ENCODE measurements at places on chromosomes 12 and 14.
A peak's percentile ranks its signal among the peaks of the same experiment; 100 is the strongest.

- no peak for DNase-seq
Observed at GRCh38 chr14:69701291-69701690, 65.7 kb upstream of the SRSF5 start.

DNA sequence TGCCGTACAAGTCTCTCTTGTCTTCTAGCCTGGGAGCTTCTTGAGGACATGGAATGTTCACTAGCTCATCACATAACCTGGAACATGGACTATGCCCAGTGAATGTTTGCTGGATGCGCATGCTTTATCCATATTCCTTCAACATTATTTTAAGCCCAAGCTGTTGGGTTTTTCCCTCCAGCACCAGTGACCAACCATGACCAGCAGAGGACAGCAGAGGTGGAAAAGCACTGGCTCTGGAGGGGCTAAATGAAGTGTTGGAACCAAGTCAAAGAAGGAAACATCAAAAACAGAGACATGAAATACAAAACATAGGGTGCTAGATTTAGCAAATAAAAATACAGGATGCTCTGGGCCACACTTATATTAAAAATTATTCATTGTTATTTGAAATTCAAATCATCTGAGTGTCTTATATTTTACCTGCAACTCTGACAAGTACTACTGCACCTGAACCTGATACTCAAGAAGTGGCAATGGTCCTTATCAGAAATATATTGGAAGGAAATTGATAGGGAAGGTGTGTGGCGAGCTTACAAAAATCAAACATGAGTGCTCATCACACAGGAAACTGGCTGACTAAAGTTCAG, 23.1 kb upstream of the HELB start:
- DNase-seq, result no peak

DNA sequence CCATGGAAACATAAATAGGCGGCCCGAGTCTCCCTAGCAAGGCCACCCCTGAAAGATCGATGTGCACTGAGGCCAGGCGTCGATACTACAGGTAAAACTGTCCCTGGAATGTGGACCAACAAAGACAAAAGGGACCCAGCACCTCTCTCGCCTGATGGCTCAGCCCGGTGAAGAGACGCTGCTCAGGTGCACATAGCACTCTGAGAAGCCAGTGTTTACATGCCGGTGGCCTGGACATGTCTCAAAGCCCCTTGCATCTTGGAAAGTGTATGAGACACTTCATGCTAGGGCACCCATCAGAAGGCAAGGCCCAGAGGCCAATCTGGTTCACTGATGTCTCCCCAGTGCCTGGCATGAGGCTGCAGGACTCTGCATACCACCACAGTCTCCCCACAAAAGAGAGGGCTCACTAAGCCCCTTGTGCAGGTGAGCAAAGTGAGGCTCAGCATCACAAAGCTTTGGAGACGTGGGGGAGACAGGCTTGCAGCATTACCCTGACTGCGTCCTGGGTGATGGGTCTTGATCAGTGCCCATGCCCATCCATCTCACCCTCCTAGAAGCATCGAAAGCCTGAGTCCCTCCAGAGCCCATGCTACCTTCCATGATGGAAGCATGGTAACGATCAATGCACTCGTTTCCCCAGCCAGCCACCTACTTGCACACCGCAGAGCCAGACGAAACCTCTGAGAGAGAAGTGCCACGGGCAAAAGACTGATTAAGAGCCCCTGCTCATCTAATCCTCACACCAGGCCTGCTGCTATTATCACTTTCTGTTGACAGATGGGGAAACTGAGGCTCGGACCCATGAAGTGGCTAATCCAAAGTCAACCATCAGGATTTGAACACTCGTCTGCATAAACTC, 16.1 kb downstream of the BCL11B start:
- DNase-seq, result peak; percentile 15

DNA sequence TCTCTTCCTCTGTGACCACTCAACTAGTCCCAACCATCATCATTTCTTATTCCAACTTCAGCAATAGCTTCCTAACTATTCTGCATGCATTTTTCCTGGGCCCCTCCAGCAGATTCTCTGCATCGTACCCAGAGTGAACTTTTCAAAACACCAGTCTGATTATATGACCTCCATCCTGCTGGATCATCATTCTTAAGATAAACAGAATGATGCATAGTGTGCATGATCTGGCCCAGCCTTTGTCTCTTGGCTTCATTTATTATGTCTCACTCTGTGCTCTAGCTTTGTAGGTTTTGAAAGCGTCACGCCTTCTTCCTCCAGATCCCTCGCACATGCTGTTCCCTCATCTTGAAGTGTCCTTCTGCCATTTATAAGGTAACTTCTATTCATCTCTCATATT, 46.3 kb upstream of the SLC38A4 start:
- no peak for DNase-seq

- no peak for DNase-seq
Observed at GRCh38 chr12:92558806-92559205, 144.0 kb upstream of the PLEKHG7 start.

DNA sequence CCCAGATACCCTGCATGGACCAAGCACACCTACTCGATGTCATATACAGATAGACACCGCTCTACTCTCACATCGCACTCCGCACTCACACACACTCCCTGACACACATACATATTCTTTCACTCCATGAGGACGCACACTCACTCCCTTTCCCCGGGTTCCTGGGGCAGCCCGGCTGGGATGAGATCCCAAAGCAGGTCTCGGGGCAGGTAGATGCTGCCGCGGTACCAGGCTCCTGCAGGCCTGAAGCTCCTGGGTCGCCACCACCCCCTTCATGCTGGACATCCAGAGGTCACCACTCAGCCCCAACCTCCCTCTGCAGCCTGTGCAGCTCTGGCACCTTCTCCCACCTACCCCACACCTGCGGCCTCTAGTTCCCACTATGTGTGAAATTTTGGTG, 2.3 kb downstream of the C1QL4 start:
- DNase-seq, result no peak
